ENCODE measurements at places on chromosomes 3 and 15.

DNA sequence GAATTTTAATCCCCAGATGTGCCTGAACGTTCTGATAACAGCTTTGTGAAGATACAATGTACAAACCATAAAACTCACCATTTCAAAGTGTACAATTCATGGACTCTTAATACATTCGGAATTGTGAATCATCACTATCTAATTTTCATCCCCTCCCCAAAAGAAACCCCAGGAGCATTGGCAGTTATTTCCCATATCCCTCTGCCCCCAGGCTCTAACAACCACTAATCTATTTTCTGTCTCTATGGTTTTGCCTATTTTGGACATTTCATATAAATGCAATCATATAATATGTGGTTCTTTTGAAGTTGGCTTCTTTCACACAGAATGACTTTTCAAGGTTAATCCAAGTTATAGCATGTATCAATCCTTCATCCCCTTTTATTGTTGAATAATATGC, 25.3 kb downstream of the PRICKLE2 start:
- DNase-seq: no peak

- no peak for DNase-seq
These were observed 27.8 kb downstream of the BMF start for GRCh38 chr15:40080847-40081246.

DNA sequence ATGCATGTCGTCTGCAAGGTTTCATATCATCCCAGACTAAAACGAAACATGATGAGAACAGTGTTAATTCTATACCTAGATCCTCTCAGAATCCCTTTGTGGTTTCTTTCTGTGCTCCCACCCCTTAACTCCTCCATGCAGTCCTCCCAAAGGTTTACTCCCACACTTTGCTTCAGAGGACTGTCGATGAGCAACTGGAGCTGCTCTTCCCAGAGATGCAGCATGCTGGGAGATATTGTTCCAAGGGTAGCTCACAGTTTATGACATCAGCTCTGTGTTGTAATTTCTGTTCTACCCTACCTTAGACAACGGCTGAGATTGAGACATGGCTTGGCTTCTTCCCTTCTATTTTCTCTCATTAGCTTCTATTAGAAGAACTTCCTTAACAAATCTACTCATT, 313.0 kb upstream of the COL8A1 start:
- DNase-seq: no peak

DNA sequence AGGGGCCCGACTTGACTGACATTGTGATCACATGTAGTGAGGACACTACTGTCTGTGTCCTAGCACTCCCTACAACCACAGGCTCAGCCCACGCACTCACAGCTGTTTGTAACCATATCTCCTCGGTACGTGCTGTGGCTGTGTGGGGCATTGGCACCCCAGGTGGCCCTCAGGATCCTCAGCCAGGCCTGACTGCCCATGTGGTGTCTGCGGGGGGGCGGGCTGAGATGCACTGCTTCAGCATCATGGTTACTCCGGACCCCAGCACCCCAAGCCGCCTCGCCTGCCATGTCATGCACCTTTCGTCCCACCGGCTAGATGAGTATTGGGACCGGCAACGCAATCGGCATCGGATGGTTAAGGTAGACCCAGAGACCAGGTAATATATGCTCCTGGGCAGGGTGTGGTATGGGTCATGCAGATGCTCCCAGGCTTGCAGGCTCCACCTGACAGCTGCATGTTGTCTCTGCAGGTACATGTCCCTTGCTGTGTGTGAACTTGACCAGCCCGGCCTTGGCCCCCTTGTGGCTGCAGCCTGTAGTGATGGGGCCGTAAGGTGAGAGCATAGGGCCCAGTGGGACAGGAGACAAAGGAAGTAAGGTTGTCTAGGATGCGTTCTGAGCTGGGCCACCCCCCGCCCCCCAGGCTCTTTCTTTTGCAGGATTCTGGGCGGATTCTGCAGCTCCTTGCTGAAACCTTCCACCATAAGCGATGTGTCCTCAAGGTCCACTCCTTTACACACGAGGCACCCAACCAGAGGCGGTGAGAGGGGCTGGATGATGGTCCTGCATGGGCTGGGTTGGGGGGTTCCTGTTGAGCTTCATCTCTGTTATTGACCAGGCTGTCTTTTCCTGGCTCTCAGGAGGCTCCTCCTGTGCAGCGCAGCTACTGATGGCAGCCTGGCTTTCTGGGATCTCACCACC, 4.4 kb downstream of the DALRD3 start:
- DNase-seq: peak; percentile 40

DNA sequence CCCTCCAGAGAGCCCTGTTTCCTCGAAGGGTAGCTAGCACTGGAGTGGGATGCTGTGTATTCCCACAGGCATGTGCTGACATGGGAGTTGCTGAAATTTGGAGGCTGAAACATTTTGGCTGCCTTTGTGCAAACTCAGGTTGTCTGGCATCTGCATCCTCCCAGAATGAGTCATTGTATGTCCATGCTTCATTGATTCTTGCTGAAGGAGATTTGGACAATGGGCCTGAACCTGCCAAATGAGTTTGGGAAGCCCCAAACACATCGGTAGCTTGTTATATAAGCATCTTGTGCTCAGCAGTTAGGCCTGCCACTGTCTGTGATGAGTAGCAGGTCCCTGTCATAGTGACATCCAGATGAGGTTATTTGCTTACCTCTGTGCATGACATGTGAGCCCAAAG, 160.0 kb downstream of the IL5RA start:
- DNase-seq: no peak
